ENCODE measurements at places on chromosomes 5 and 9.

DNA sequence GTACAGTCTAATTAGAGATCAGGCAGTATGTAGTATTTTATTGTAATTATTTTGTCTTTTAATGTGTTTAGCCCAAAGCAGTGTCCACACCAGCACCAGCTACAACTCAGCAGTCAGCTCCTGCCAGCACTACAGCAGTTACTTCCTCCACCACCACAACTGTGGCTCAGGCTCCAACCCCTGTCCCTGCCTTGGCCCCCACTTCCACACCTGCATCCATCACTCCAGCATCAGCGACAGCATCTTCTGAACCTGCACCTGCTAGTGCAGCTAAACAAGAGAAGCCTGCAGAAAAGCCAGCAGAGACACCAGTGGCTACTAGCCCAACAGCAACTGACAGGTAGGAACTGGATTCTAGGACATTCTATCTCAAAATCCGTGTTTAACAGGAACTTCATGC is 23.2 kb downstream of the RAD23B start:
- DNase-seq = no peak

GRCh38 chr5:140926443-140927227 is 536 bp downstream of the PCDHAC1 start:
- peak; percentile 82 for DNase-seq

DNA sequence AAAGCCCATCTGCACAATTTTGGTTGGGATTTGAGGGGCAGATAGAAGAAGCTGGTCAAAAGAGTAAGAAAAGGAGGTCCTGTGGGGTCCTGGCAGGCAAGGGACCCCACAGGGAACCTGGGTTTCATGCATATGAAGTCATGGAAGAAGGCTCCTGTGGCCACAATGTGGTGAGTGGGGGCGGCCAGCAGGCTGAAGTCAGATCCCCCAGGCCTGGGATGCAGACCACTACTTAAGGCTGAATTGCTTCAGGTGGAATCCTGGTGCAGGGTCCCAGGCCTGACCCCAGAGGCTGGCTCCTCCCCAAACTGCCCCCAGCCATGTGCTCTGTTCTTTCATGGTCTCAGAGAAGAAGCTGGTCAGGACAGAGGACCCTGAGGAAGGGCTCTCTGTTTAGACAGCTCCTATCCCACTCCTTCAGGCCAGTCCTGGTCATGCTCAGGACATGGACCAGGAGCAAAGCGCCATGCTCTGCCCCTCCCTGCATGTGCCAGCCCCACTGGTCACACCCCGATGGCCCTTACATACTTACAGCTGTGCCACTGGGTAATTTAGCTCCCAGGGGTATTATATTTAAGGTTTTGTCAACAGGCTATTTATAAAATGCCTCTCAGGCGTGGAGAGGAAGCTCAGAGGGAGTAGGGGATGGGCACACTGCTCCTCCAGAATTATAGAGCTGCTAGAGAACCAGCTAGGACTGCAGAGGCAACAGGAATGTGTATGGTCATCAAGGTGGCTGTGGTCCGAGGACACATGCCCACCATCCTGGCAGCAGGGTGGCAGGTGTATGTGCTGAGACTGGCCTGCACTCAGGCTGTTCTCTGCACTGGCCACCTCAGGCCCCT is 33.4 kb downstream of the C5orf15 start:
- DNase-seq = no peak

- DNase-seq = no peak
Observed at GRCh38 chr5:72130351-72130761, 23.1 kb downstream of the MAP1B start.

DNA sequence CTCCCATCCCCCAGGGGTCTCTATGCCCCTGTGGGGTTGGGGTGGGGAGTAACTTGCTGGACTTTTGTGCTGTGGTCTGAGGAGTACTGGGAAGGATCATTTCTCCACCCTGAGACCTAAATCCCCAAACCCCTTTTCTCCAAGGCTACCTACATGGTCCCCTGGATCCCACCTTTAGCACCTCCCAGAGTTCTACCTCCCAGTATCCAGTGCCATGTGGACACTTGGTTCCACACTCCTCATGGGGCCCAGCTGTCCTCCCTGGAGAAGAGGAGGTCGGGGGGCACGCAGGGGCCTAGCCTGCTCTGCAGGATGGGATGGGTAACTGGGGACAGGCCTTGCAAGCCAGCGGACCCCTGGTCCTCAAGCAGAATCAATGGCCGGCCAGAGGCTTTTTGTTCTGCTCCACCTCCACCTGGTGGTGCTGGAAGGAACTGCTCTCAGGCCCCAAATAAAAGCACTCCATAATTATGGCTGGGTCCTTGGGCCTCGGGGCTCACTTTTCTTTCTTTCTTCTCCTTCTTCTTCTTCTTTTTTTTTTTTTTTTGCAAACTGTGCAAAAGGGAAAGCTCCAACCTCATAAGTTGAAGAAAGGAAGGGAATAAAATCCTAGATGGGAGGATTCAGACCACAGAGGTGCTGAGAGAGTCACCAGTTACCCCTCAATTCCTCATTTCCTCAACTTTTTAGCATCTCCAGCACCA is 68.4 kb downstream of the PSD2 start:
- no peak for DNase-seq

- no peak for DNase-seq
Observed at GRCh38 chr9:98124637-98125426, 5.8 kb upstream of the TRIM14 start.

DNA sequence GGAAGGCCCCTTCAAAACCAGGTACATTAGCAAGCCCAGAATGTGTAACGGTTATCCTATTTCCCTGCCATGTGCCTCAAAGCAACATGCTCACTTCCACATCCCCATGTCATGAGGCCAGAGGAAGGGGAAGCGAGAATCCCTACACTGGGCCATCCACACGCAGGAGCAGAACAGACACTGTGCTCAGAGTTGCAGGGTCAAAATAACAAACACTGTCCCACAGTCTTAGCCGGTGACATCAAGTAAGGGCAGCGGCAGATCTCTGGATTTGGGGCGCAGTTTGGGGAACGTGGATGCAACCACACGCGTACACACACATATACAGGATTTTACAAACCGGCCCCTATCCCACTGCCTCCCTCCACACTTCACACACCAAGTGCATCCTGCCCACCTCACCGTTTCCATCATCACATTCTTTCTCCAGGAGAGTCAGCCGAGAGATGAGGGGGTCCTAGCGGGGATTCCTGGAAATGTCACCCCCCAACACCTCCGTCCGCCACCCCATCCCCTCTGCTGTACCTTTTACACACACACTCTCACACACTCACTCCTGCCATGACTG is 776 bp downstream of the APBA1 start:
- no peak for DNase-seq

GRCh38 chr9:20508242-20508641 is 114.1 kb downstream of the MLLT3 start:
- DNase-seq = no peak

- DNase-seq = no peak
Observed at GRCh38 chr5:126818736-126819135, 41.8 kb downstream of the LMNB1 start.

DNA sequence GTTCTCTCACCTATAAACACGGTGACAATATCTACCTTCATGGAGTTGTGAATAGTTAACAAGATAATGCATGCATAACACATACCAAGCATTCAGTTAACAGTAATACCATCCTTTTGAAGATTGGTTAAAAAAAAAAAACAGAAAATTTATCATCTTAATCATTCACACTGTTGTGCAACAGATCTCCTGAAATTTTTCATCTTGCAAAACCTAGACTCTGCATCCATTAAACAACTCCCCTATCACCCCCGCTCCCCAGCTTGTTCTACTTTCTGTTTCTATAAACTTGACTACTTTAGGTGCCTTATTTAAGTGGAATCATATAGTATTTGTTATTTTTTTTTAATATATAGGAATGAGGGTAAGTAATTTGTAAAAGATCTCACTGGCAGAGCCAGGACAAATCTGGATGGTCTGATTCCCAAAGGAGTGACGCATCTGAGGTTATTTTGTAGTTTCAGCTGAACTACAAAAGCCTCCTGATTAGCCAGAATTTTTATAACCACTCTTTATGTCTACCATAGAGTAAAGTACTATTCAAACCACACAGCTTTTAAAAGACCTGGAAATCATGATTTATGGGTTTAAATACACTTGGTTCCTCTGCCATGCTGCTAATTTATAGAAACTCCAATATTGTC is 93.0 kb downstream of the FANCC start:
- no peak for DNase-seq

GRCh38 chr5:120873083-120873482 is 409.0 kb downstream of the PRR16 start:
- no peak for DNase-seq

GRCh38 chr5:76104027-76104426 is 20.8 kb downstream of the SV2C start:
- DNase-seq = no peak

GRCh38 chr9:91312717-91313325 is 48.9 kb downstream of the AUH start:
- no peak for DNase-seq

GRCh38 chr5:142356349-142356715 is 31.5 kb upstream of the SPRY4 start:
- DNase-seq = no peak

DNA sequence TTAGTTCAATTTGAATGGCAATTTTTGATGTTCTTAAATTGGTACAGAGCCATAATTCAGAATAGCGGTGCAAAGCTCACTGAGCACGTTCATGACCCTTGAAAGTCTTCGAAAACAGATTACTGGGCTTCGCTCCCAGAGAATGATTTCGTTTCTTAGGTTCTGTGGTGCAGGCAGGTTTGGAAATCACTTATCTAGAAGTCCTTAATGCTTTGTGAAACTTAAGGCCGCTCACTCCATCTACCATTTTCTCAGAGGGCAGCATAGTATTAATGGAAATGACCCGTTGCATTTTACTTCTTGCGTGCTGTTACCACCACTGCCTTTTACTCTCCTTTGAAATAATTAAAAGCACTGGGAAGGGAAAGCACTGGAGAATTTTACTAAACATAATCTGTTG is 2.9 kb upstream of the MAT2B start:
- no peak for DNase-seq

GRCh38 chr9:68416936-68417564 is 60.6 kb downstream of the PGM5 start:
- DNase-seq = no peak

GRCh38 chr9:122128007-122128968 is 31.3 kb downstream of the NDUFA8 start:
- DNase-seq = peak; percentile 72

DNA sequence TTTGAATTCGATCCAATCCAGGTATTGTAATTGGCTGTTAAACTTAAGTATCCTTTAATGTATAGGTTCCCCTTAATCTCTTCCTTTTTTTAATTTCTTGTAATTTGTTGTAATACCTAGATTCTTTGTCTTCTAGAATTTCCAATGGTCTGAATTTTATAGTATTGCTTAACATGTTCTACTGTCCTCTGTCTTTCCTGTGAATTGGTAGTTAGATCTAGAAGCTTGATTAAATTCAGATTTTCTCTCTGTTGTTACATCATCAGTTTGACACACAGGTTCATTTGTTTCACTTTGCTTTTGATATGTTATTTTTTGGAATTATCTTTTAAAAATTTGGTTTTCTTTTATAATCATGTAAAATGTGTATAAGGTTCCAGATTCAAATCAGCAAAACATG is 13.8 kb downstream of the ZCCHC7 start:
- DNase-seq = no peak

DNA sequence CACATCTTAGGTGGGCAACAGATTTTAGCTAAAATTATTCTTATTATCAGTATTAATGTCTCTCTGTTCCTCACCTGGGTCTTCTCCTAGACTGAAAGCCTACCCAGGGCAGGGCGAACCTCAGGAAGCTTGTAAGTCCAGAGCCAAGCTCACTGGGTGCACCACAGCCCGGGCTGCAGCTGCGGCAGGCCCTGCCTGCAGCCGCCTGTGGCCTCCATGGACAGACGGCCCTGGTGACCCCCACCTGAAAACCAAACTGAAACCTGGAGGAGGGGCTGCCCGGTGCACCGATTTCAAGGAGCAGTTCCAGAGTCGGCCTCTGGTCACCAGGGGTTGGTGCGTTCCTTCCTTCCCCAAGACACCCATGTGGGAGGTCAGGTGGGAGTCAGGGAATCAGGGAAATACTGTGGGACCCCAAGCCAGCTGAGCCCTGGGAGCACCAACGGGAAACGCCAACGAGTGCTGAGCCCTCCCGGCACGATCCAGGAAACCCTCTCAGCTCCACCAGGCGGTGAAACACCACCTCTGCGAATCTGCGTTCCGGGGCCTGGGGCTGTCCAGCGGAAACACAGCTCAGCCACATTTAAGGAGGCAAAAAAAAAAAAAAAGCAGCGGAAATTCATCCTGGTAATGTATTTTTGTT is 68.6 kb upstream of the PPP1R26 start:
- no peak for DNase-seq

- no peak for DNase-seq
Observed at GRCh38 chr5:8568858-8569257, 699.9 kb downstream of the MTRR start.

DNA sequence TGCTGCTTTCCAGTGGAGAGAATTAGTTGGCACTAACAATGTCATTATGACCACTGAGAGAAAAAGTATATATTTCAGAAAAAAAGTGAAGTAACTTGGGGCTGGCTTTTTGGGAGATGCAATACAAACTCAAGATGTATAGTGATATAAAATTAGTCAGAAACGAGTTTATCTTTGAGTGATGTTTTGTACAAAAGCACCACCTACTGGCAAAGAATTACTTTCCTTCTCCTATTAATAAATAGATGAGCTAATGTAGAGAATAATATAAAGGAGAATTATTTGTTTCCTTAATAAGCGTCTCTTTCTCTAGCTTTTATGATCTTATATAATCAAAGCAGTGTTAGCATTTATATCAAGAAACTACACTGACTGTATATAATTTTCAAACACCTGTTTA is 158.8 kb downstream of the MEF2C start:
- DNase-seq = no peak

- DNase-seq = no peak
Observed at GRCh38 chr5:68843624-68844364, 250.0 kb upstream of the SLC30A5 start.

GRCh38 chr5:172612771-172613170 is 28.3 kb upstream of the NEURL1B start:
- DNase-seq = no peak

- DNase-seq = no peak
Observed at GRCh38 chr5:148416921-148417320, 33.2 kb downstream of the FBXO38 start.

DNA sequence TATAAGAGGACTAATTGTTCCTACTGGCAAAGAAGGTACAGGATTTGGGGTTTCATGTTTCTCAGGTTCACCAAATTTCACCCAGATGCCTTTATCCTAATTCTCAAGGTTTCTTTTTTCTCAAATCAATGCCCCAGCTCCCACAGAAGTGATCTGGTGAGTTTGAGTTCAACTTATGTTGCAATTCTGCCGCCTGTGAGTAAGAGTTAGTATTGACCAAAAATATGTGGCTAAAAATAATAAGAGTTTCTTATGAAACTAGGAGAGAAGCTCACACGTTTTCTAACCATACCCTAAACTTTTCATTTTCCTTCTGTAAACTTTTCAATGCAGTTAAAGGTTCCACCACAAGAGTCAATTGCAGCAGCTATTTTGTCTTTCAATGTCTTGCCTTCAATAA is 15.1 kb downstream of the SLCO6A1 start:
- DNase-seq = no peak

DNA sequence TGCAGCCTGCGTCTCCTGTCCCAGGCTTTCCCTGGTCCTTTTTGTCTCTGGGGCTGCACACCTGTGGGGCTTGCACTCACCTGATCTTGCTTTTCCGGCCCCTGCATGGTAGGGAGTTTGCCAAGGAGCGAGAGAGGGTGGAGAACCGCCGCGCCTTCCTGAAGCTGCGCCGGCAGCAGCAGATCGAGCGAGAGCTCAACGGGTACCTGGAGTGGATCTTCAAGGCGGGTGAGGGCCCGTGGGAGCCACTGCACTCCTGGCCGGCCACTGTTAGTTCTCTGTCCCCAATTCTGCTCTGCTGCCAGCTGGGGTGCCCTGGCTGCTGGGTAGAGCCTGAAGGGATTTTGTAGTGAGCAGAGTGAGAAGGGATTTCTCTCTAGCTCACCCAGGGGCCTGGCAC is 78.0 kb downstream of the CACNA1B start:
- DNase-seq = no peak

All from Right ventricle myocardium inferior (tissue), 1 donor.